ENCODE measurements at places on chromosomes 11 and 22.

- DNase-seq: no peak
Observed at GRCh38 chr11:78282821-78283220, 94.1 kb downstream of the USP35 start.

- DNase-seq: no peak
Observed at GRCh38 chr11:7605186-7605943, 67.9 kb downstream of the CYB5R2 start.

GRCh38 chr11:66800720-66801428, 42.4 kb upstream of the RCE1 start:
- DNase-seq: no peak

GRCh38 chr11:2987881-2988861, 4.0 kb downstream of the NAP1L4 start:
- no peak for DNase-seq

DNA sequence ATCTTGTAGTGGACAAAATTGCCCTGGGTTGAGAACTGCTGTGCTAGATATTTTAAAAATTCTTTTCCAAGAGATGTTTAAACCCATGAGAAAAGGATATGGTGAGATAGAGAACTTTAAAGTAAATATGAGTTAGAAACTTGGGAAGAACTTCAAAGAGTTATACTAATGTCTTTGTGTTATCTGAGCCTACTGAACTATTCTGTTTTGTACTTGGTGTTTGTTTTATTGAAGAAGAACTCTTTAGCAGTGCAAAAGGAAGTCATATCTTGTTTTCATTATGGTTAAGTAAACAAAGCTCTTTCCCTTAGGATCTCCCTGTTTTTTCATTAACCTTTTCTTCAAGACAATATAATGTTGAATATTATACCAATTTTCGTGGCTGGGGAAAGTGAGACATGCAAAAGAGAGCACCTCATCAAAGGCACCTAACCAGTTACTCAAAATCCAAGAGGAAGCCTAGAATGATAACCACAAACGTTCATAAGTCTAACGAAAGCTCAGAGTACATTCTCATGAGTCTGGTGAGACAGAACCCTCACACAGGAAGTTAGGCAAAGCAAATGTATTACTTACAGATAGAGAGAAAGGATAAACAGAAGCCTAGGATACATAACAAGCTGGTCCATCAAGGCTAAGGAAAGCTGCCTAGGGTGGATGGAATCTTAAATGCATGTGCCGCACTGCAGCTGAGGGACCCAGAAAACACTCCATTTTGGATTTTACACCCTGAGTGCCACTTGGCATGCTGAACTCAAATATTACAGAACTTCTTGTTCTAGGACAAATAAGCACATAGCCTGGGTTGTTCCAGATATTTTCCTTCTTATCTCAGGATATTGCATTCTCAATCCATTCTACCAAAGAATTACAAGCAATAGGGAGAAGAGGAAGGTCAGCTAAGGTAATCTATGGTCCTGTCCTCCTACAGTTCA, 112.5 kb upstream of the ANO3 start:
- no peak for DNase-seq

DNA sequence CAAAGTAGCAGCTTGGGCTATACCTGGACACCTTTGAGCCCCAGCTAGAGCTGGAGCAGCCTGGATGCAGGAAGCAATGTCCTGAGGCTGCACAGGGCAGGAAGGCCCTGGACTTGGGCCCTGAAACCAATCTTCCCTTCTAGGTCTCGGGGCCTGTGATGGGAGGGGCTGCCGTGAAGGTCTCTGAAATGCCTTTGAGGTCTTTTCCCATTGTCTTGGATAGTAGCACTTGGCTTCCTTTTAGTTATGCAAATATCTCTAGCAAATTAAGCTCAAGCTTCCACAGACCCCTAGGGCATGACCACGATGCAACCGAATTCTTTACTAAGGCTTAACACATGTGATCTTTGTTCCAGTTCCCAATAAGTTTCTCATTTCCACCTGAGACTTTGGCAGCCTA, 40.0 kb downstream of the LINC01488 start:
- DNase-seq: no peak

DNA sequence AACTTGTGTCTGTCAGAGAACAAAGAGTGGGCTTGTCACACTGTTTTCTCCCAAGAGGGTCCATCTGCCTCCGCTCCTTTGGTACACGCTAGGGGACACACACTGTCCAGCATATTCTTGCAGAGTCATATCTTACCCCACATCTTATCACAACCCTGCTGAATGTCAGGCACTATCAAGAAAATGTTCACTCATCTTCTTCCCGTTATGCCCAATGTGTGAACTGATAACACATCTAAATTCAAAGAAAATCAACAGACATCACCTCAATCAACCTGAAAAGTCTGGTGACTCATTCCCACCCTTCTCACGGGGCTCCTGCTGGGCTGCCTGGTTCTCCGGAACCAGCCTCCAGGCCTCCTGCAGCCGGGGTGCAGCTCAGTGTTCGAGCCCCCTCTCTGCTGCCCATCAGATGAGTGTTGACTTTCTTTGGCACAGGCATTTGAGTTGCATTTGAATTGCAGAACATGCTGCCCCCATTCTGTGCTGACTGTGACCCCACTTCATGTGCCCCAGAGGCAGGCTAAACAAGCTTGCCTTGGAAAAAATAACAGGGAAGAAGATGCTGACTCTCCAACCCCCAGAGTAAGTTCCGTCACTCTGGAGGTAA, 19.4 kb downstream of the GRAP2 start:
- no peak for DNase-seq

- peak; percentile 17 for DNase-seq
Observed at GRCh38 chr11:57566005-57566904, 1.2 kb downstream of the UBE2L6 start.

DNA sequence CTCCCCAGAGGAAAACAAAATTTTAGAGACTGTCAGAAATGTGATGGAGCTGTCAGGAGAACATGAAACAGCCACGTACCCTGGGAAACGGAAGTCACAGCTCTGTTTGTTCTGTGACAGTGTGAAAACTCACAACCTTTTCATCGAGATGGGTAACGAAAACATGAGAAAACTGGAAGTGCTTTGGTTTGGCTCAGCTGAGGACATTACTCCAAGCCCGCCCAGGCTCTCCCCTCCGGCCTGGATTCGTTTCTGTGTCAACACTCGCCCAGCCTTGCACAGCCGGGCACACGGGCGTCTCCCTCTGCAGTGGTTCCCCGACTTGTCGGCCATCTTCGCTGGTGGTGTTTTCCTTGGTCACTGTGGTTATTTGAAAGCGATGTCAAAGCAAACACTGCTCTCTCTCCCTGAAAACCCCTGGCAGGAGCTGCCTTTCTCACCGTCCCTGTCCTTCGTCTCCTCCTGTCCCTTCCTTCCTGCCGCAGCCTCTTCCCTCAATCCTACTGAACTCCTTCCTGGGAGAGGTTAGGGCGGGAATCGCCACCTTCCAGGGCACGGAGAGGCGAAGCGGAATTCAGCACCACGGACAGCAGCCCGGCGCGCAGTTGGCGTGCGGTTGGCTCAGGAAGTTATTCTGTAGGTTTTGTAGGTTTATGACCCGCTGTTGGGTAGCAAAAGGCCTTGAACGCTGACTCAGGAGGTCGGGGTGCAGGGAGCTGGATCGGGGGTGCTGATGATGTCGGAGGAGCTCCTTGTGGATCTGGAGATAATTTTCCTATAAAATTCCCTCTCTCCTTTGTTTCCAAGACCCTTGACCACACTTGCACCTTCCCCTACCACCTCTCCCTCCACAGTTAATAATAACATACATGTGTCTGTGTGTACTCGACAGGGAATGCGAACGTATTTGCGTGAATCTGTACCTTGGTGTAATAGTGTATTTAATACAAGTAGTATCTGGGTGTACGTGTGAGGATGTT, 13.1 kb upstream of the RPS19BP1 start:
- no peak for DNase-seq

GRCh38 chr11:111942829-111943228, 5.7 kb downstream of the DIXDC1 start:
- DNase-seq: no peak

GRCh38 chr11:1152316-1153104, 5.2 kb upstream of the MUC5AC start:
- no peak for DNase-seq

DNA sequence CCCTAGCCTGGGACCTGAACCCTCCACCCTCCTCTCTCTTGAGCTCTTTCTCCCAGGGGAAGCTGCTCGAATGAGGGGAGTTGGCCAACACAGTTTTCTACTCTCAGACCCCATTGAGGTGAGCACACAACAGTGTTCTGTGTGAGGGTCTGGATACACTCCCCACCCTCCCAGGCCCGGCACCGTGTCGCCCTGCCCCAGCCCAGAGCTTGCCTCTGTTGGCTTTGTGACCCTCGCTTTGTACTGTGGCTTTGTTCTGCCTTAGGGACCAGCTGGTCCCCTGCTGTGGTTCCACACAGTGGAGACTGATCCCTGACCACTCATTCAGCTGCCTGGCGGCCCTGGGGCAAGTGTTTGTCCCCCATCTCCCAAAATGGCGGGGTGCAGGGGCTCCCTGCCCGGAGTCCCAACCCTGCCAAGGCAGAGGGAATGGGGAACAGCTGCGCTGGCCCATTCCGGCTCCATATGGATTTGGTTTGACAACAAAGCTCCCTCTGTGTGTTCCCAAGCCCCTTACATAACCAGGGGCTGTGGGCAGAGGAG, 8.3 kb downstream of the ST3GAL4 start:
- no peak for DNase-seq

DNA sequence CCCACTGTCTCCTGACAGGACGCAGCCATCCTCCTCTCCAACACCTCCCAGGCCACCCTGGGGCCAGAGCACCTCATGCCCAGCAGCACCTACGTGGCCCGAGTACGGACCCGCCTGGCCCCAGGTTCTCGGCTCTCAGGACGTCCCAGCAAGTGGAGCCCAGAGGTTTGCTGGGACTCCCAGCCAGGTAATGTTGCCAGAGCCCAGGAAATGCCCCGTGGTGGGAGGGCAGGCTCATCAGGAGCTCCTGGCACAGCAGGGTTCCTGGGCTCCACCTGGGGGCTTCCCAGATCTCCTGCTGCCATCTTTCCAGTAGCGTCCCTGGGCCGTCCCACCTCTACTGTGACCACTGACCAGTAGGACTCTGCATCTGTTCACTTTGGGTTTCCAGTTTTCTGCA, 16.2 kb downstream of the CSF2RB start:
- DNase-seq: no peak

DNA sequence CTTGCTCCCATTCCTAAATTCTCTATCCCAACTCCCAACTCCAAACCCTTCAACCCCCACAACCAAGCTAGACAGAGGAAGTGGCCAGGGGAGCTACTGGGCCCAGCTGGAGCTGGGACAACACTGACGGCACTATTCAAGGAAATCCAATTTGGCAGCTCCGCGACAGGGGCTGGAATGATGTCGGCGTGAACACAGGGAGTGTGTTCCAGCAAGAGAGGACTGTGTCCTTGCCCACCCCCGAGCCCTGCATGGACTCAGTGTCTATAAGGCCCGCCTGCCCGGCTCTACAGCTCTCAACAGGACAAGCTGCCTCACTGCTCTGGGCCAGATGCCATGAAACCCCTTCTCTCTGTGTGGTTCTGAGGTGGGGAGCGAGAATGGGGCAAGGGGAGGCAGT, 11.3 kb downstream of the PCSK7 start:
- no peak for DNase-seq

DNA sequence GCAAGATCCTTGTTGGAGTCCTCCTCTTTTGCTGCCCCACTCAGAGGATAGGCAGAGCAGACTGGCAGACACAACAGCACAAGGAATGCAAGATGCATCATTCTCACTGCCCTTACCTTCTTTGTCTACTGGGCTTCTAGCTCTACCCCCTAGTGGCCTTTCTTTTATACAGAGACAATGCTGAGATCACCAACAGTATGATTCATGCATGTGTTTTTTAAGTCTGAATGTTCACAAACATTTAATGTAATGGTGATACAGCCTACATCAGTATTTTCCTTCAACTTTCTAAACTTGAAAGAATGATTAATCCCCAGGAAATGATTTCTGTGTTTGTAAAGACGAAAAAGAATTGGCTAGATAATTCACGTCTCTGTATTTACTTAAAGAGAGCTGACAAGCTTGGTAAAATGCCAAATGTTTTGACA, at the start of gene MMP10:
Gene MMP10 (minus strand): TSS at position 138 of the 428 bp plus-strand sequence. CDS start 37 bp downstream, at position 101.
- no peak for DNase-seq

- no peak for DNase-seq
Observed at GRCh38 chr22:28962042-28962554, 78.7 kb downstream of the ZNRF3 start.

DNA sequence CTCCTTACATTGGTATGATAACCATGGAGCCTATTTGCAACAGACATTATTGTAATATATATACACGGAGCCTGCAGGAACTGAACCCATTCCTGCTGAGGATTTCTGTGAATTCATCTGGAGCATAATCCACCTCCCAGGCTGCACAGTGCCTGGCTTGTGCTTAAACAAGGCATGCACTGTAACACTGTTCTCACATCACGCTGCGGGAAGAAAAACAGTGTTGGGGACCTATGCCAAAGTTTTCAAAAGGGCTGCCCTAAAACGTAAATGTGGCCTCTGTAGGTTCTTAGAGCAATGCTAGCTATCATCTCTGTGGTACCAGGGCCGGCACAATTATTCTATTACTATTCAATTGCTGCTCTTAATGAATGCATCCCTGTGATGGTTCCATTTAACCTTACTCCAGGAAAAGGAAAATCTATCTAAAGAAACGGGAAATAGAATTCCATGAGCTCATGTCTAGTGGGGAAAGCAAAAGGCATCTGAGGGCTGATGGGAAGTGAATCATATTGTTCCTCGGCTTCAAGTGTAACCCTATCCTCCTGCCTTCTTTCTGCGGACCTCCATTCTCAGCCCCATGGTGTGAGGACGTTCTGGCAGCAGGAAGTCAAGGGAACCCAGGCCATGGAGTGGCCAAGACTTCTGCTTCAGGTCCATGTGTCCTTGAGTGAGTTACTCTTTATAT, 525.5 kb downstream of the SOX6 start:
- no peak for DNase-seq

DNA sequence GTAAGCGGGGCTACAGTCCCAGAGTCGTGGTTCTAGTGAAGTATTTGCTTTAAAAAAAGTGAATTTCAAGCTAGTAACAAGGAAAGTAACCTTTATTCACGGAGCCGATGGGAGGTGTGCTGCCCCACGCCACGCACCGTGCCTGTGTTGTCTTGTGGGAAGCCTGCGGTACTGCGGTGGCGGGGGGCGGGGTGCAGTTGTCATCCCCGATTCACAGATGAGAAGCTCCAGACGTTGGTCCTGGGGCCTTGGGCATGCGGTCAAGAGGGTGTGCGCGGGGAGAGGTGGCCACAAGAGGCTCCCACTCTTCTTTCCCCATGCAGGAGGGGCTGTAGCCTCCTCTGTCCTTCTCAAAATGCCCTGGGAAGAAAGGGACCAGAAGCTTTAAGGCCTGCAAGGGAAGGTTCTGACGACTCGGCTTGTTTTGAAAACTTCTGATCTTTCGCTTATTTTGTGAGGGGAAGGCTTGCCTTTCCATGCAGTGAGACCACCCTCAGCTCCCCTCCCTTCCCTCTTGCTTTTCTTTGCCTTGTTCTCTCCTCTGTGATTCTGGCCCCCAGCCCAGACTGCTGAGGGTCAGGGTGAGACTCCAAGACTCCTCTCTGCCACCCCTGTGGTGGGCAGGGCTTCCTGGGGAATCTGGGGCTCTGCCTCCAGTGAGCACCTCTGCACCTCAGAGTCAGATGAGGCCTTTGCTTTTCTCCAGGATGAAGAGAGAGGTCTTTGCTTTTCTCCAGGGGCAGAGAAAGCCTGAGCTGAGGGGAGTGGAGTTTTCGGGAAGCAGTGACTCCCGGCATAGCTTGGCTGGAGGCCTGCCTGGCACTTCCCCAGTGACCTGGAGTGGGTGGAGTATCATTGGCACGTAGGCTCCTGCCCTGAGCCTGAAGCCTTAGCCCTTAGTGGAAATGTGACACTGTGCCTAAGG, 6.2 kb downstream of the GLB1L3 start:
- no peak for DNase-seq
